M059J (cell line): ENCODE measurements at places on chromosomes 12 and 14. TPM values are rescaled to one million over a fixed set of nuclear protein-coding genes. Genes with fewer than 3 reads are reported as not detected.

IL26 gene
- total RNA-seq: not detected in 2 replicates

ERBB3 gene
- total RNA-seq: 0.37 TPM in 1 of 2 replicates, not detected in the other

TMPRSS12 gene
- total RNA-seq: not detected in 2 replicates

DNA sequence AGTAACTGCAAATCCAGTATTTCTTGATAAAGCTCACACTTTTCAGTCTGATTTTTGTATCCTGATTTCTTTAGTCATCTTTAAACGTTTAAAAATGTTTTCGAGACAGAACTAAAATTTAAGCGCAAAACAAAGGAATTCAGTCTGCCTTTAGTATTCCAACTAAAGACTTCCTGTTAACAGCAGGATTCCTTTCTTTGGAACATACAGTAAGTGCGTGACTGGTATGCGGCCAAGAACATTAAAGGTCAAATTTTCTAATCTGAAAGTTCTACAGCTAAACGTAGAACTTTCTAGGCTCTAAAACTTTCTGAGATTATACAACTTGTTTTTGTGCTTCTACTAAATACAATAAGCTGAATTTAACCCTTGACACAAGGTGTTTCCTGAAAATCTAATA lies 9.9 kb downstream of the SAV1 start:
- no peak for DNase-seq

GRCh38 chr12:27779416-27779919 lies 565 bp upstream of the KLHL42 start:
- DNase-seq: peak; percentile 14

DNA sequence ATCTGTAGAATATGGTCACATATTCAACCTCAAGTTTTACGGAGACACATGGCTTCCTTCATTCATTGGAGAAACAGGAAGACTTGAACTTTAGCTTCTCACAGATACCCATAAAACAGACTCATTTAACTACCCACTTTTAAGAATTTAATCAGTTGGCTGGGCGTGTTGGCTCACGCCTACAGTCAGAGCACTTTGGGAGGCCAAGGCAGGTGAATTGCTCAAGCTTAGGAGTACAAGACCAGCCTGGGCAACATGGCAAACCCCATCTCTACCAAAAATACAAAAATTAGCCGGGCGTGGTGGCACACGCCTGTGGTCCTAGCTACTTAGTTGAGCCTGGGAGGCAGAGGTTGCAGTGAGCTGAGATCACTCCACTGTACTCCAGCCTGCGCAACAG lies 64.7 kb upstream of the STAC3 start:
- no peak for DNase-seq

DNA sequence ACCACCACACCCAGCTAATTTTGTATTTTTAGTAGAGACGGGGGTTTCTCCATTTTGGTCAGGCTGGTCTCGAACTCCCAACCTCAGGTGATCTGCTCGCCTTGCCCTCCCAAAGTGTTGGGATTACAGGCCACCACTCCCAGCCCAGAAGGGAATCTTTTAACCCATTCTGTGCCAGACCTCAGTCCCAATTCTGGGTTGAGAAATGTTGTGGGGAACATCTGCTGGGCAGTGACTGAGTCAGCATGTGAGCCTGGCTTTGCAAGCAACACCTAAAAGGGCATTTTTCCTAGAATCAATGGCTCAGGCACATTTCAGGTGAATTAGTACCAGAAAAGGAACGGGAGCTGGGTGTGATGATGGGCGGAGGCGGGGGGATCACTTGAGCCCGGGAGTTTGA lies 7.6 kb upstream of the SPATS2 start:
- no peak for DNase-seq

DNA sequence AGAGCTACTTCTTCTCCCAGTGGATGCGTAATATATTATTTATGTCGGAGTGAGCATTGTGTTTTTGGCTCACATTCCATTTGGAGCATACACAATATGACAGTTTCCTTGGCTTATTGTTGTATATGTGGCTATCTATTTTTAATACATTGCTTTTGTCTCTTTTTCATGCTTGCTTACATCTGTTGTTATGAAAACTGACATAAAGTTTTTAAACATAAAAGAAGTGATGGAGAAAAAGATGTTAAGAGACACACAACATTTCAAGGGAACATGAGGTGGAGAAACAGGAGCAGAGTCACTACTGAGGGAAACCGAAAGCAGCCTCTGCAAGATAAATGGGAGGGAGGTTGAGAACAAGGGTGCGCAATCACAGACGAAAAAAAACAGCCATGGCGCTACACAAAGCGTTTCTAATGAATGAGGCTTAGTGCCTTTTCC lies 228.4 kb upstream of the NPAS3 start:
- peak; percentile 63 for DNase-seq

GRCh38 chr14:77014004-77014604 lies 14.4 kb downstream of the IRF2BPL start:
- peak; percentile 84 for DNase-seq

DNA sequence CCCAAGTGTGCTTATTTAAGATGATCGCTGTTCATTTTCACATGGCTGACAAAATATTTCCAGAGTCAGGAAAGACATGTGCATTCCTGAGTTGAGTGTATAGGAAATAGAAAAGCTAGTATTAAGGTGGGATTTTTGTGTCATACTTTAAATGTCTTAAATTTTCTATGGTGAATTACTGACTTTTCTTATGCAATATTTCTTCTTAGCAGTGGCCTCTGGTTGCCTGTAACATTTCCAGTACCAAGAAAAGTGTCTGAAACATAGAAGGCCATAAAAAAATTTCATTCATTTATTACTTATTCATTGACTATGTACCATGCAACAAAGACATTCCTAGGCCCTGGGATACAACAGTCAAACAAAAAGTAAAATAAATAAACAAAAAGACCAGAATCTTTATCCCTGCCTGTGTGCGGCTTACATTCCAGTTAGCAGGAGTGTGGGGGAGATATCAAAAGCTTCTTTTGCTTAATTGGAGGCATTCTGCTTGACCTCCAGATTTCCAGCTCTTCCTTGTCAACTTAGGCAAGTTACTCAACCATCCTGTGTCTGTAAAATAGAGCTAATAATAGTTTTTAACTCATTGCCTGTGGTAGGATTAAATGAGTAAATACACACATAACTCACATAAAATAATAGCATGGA lies 216.3 kb upstream of the FLRT2 start:
- no peak for DNase-seq

GRCh38 chr14:101733211-101733610 lies 28.3 kb upstream of the PPP2R5C start:
- DNase-seq: peak; percentile 71
